ENCODE measurements at places on chromosomes 5 and 9.

- no peak for DNase-seq
These were observed 7.7 kb downstream of the SPINK9 start for GRCh38 chr5:148343046-148343407.

- DNase-seq = no peak
These were observed 62.9 kb downstream of the SMIM23 start for GRCh38 chr5:171848486-171848885.

GRCh38 chr5:145752947-145753346, 82.2 kb downstream of the PRELID2 start:
- DNase-seq = no peak

DNA sequence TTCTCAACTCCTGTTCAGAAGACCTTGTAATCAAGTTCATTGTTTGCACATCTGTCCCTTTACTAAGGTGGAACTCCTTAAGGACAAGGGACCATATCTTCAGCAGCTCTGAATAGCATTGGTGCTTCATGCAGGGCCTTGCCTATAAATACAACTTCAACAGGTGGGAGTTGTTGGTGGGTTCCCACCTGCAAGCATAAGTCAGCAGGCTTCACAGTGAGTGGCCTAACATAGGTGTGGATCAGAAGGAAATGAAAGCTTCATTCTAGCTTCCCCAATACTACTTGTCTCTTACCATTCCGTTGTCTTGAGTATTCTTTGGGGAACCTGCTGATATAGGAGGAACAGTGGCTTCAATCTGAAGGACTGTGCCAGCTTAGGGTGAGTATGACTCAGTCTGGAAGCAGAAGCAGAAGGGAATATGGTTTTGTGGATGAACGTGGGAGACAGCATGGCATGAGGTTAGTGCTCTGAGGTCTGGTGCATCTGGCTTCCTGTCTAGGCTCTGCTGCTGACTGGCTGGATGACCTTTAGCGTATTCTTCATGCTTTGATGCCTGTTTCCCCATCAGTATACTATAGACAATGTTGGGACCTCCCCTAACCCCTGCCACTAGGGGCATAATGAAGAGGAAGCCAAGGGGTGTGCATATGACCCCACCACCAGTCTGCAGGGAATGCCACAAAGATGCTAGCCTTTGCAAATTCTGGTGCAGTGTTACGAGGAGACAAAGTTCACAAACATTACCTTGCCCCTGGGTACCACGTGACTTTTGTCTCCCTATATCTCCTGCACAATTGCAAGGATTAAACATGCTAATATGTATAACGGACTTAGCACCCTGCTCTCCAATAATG, 192.3 kb downstream of the PALM2AKAP2 start:
- no peak for DNase-seq

DNA sequence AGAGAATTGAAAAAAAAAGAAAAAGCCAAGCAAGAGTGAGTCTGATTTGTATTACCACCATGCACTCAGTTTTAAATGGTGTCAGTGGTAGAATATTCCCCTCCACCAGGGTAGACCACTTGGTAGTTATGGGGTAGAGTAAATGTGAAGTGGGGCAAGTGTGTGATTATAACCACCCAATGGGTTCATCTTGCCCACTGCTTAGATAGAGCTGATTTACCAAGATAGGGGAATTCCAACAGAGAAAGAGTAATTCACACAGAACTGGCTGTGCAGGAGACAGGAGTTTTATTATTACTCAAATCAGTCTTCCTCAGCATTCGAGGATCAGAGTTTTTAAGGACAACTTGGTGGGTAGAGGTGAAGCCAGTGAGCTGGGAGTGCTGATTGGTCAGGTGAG, 113.3 kb upstream of the RAI14 start:
- DNase-seq = no peak

GRCh38 chr5:60668686-60669304, 31.2 kb downstream of the DEPDC1B start:
- DNase-seq = no peak

DNA sequence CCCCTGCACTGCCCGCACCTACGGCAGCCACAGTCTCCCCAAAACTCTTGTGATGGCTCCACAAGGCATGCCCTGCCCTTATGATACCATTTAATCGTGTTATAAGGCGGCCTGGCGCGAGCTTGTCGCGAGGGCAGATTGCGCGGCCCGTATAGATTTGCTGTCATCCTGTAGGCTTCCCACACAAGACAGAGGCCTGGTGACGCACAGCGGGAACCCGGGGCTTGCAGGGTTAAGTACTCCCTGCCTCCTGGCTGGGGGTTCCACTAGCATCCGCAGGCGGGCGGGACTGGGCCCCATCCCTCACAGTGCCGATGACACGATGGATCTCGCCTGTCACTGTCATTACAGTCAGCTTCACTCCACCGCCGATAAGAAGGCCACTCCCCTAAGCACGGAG, 364.9 kb upstream of the IRX2 start:
- no peak for DNase-seq

- no peak for DNase-seq
These were observed 14.0 kb upstream of the PDLIM4 start for GRCh38 chr5:132243366-132243977.

- DNase-seq = no peak
These were observed 286.9 kb upstream of the TARS1 start for GRCh38 chr5:33153831-33154230.

- no peak for DNase-seq
These were observed 35.1 kb downstream of the NDST1 start for GRCh38 chr5:150542933-150543445.

DNA sequence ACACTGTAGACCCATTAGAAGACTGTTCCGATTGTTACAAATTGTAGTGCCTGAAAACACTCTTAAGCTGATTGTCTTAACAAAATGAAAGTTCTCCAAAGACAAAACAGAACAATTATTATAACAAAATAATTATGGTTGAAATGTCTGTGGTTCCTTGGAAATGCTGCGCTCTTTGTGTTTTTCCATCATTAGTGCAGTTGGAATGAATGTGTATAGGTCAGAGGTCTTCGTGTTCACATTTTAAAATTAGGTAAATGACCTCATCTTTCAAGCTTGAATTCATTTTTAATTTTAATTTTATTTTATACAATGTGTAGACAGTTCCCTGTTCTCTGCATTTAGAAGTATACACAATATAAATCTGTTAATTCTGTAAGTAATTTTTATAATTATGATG, 56.7 kb upstream of the NXNL2 start:
- DNase-seq = no peak

GRCh38 chr5:62902126-62902525, 323.5 kb downstream of the LRRC70 start:
- DNase-seq = no peak

DNA sequence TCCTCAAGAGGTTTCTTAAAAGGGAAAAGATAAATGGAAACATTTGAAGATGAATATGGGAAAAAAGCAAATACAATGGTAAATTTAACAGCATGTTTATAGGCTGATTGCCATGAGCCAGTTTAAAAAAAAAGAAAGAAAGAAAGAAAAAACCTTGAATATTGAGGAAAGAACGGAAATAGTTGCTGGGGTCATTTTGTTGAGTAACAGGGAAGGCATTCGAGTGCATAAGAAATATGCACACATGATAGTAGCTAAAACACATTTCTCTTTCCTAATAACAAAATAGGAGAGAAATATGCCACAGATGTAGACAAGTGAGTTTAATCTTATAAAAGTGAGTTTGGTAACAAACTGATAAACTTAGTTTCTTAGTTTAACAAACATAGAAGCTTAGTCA, 864.6 kb upstream of the ACO1 start:
- DNase-seq = no peak

DNA sequence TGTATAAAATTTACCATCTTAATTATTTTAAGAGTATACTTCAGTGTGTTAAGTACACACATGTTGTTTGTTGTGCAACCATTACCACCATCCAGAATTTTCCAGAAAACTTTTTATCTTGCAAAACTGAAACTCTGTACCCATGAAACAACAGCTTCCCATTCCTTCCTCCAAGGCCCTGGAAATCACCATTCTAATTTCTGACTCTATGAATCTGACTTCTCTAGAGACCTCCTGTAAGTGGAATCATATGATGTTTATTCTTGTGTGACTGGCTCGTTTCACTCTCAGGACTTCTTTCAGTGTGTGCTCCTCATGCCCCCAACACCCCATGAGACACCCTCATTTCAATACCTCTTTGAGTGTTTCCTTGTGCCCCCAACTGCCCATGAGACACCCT, 60.4 kb upstream of the COL15A1 start:
- DNase-seq = no peak

DNA sequence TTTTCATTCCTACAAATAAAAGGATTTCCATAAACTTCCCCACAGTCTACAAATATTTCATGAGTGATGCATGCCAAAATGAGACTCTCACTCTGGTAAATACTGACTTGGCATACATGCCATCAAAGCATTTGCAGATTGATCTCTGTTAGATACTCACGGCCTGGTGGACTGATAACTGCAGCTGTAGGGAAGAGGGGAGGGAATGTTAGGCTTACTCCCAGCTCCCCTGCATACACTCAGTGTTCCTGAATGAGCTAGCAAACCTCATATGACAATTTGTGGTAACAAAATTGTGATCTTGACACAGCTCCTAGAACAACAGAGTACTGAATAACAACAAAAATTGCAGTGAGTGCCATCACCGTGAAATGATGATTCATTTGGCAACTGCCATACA, 435.3 kb downstream of the NR2F1-AS1 start:
- DNase-seq = no peak

DNA sequence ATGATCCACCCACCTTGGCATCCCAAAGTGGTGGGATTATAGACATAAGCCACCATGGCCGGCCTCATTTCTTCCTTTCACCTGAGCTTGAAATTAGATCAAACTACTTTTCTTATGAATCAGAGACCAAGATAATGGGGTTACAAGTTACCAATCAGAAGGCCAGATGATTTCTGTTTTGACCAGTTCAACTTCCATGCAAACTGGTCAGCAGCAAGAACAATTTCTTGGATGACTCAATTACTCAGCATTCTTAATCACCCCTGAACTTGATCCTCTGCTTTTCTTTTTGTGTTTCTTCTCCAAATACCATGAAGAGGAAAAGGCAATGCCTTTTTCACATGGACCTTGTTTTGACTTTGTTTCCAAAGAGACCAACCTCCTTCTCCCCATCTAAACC, 10.0 kb upstream of the PLIN2 start:
- DNase-seq = no peak

- DNase-seq = no peak
These were observed 233.6 kb downstream of the ACTL7B start for GRCh38 chr9:108621991-108622855.

DNA sequence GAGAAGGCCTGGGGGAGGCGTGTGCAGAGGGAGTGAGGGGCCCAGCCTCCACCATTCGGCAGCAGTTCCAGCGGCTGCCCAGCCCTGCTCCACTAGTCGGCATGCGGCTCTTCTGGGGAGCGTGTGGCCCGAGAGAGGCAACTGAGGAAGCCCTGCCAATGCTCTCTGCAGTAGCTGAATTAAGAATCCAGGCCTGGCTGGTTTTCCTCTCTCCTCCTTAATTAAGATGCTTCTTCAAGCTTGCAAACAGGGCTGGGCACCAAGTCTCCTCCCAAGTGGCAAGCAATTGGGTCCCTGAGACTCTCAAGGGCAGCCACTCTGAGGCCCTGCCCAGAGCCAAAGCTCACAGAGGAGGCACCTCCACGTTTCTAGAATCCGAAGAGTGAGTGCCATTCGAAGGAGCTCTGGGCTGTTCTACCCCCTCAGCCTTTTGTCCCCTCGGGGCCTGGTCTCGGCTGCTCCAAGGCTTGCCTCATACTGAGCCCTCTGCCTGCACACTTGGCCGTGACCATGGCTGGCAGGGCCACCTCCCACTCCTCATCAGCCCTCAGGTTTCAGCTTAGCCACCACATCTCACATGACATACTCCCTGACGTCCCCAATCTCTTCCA, 75.4 kb upstream of the LRRTM2 start:
- no peak for DNase-seq

- DNase-seq = no peak
These were observed 333.4 kb downstream of the YTHDC2 start for GRCh38 chr5:113846941-113847340.

DNA sequence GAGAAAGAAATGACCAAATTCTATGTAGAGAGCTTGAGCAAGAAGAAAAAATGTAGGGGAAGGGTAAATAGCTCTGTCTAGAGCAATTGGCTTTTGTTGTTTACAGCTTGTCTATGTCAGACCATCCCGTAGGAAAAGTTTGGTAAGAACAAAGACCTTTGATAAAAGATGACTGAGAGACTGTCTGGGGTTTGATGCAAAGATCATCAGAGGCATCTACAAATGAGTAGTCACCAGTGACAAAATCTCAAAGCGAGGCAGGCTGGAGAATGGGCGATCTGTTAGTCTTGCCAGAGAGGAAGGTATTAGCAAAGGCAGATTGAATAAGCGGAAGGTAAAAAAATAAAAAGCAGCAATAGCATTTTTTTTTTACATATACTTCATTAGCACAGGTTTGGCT, 125.0 kb upstream of the RASGRF2 start:
- DNase-seq = no peak

DNA sequence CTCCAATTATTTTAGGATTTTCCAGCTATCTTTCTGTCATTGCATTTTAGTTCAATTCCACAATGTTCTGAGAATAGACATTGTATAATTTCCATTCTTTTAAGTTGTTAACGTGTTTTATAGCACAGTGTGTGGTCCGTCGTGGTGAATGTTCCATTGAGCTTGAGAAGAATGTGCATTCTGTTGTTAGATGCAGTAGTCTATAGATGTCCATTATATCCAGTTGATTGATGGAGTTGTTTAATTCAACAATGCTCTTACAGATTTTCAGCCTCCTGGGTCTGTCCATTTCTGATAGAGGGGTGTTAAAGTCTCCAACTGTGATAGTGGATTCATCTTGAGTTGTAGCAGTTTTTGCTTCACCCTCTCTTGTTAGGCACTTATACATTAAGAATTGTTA, 1587.7 kb upstream of the NUDT12 start:
- no peak for DNase-seq

- no peak for DNase-seq
These were observed 14.3 kb downstream of the SNX30 start for GRCh38 chr9:112764837-112765236.

GRCh38 chr5:10761933-10762775, 1.1 kb upstream of the DAP start:
- no peak for DNase-seq

DNA sequence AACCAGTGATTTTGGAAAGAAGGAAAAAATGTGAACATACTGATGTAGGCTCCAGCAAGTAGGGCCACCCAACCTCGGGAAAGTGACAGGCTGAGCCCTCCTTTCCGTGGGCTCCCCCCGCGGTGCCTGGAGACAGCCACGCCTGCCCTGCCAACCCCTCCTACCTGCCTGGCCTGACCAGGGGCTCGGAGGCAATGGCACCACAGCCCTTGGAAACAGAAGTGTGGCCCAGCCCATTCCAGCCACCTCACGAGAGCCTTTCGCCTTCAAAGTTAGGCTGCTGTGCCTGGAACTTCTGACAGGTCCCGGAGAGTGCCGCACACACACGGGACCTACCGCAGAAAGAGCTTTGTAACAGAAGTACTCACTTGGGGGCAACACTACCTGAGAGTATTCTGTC, 49.5 kb upstream of the LRRC14B start:
- no peak for DNase-seq

DNA sequence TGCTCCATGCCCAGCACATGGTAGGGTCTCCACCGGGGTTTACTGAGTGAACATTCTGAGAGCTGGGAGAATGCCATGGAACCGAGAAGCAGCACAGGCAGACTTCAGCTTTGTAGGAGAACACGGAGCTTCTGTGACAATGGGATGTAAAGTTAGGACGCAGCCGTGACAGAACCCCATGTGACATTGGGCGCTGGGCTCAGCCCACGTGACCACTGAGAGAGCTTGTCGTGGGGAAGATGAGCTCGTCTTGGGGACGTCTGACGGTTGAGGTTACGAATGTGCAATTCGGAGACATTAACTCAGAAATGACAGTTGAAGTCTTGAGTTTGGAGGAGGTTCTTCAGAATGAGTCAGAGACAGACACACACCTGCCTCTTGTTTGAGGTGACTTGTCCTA, 13.5 kb downstream of the SDHA start:
- no peak for DNase-seq
